ENCODE measurements at places on chromosomes 7 and 10.

DNA sequence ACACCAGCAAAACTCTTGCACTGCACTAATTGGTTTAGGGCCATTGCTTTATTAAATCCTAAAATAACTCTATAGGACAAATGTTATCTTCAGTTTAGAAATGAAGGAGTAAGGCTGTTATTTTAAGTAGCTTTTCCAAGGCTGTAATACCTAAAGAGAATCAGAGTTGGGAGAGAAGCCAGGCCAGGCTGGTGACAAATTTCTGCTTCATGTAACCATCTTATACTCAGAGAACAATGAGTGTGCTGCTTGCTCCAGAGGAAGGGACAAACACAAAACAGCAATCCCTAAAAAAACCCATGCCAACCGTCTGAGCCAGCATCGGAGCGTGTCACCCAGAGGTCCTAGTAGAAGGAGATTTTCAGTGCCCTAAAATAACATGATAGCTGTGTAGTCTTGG is 49.7 kb upstream of the TARP start:
- DNase-seq = no peak

- no peak for DNase-seq
Observed at GRCh38 chr7:69992938-69993337, 394.7 kb downstream of the AUTS2 start.

- DNase-seq = no peak
Observed at GRCh38 chr10:95214793-95215192, 20.8 kb downstream of the ACSM6 start.

- no peak for DNase-seq
Observed at GRCh38 chr10:81130014-81130413, 592.3 kb downstream of the SH2D4B start.

GRCh38 chr10:76882796-76883195 is 754.8 kb downstream of the KCNMA1 start:
- no peak for DNase-seq

GRCh38 chr7:71857338-71857737 is 554.8 kb downstream of the CALN1 start:
- no peak for DNase-seq

DNA sequence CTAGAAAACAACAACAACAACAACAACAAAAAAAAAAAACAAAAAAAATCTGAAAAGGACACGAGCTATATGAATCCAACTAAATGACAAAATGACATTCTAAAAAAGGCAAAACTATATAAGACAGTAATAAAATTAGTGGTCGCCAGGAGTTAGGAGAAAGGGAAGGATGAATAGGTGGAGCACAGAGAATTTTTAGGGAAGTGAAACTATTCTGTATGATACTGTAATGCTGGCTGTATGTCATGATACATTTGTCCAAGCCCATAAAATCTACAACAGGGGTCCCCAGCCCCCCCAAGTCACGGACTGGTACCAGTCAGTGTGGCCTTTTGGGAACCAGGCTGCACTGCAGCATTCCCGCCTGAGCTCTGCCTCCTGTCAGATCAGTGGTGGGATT is 2.8 kb upstream of the PUS7 start:
- DNase-seq = no peak

GRCh38 chr10:6622921-6623320 is 42.8 kb upstream of the PRKCQ start:
- DNase-seq = no peak

- no peak for DNase-seq
Observed at GRCh38 chr10:128018236-128018635, 108.0 kb downstream of the MKI67 start.

DNA sequence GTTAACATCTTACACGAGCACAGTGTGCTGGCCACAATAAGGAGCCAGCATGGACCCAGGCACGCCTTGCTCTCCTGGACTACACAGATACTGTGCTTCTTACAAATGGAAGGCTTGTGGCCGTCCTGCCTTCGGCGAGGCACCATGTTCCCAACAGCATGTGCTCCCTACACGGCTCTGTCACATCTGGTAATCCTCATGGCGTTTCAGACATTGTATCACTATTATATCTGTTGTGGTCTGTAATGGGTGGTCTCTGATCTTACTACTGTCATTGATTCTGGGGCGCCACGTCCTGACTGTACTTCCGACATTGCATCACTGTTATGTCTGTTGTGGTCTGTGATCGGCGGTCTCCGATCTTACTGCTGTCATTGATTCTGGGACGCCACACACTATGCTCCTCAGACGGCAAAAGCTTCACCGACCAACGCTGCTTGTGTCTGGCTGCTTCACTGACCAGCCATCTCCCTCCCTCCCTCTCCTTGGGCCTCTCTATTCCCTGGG is 195.4 kb downstream of the MAD1L1 start:
- no peak for DNase-seq

DNA sequence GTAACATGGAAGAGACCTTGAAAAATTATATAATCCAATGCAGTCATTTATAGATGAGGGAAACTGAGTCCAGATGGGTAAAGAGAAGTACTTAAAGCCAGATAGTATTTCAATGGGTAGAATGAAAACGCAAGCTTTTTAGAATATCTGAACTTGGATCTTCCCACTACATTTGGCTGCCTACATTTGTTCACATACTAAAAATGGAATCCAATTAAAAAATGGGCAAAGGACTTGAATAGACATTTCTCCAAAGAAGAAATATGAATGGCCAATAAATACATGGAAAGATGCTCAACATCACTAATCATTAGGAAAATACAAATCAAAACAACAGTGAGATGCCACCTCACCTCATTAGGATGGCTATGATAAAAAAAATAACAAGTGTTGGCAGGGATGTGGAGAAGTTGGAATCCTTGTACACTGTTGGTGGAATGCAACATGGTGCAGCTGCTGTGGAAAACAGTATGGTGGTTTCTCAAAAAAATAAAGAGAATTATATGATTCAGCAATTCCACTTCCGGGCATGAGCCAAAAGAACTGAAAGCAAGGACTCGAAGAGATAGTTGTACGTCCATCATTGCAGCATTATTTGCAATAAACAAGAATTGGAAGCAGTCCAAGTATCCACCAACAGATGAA is 188.0 kb downstream of the FRMD4A start:
- DNase-seq = no peak

All from T-helper 9 cell (primary cell).